CD4-positive, CD25-positive, alpha-beta regulatory T cell (primary cell): ENCODE measurements at places on chromosomes 7 and 10. TPM values are rescaled to one million over a fixed set of nuclear protein-coding genes. Genes with fewer than 3 reads are reported as not detected.

Gene ECHS1
- 87.8 TPM for polyA plus RNA-seq

Gene HOXA11
- polyA plus RNA-seq, result not detected

Gene OGDHL
- polyA plus RNA-seq, result not detected

Gene STK31
- not detected for polyA plus RNA-seq

Gene CLDN3
- polyA plus RNA-seq, result not detected

DNA sequence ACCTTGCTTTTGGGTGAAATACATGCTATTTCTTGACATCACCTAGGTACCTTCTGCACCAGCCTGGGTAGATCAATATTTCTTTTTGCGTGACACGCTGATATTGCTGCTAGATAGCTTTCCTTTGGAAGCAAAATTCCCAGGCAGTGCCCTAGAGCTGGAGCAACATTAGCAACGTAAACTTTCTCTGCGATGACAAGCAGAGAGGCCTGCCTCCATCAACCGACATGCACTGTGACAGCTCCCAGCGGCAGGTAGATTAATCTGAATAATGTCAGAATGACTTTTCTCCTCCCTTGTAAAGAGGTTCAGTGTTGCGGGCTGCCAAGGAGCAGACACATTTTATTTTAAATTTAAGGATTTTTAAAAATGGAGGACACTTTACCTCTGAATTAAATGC, 307.4 kb downstream of the GALNT17 start:
- no peak for DNase-seq

DNA sequence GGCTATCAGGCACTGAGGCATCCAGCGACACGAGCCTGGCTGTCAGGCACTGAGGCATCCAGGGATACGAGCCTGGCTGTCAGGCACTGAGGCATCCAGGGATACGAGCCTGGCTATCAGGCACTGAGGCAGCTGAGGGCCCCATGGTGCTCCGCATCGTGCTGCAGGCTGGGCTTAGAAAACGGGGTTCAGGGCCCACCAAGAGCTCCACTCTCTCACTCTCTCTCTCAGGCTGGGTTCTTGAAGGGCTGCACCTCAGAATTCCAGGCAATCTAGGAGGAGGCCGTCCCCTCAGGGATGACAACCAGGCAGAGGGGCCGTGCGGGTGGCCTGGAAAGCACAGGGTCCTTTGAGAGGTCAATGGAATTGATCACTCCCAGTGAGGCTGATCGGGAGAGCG, 69.0 kb downstream of the CFAP46 start:
- no peak for DNase-seq

- DNase-seq, result peak; percentile 53
These were observed 4.9 kb upstream of the DNTT start for GRCh38 chr10:96299383-96299782.

DNA sequence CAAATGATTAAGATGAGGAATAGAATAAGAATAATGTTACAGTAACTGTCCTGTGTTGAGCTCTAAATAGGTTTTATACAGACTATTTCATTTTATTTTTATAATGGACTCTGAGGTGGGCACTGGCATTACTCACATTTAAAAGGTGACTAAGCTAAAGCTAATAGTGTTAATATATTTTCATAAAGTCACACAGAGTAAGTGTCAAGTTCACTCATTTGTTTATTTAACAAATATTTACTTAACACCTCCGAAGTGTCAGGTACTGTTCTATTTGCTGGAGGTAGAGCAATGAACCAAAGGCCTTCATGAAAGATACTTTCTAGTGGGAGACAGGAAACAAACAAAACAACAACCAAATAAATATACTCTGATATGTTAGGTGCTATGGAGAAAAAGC, 44.0 kb downstream of the ASB4 start:
- no peak for DNase-seq

DNA sequence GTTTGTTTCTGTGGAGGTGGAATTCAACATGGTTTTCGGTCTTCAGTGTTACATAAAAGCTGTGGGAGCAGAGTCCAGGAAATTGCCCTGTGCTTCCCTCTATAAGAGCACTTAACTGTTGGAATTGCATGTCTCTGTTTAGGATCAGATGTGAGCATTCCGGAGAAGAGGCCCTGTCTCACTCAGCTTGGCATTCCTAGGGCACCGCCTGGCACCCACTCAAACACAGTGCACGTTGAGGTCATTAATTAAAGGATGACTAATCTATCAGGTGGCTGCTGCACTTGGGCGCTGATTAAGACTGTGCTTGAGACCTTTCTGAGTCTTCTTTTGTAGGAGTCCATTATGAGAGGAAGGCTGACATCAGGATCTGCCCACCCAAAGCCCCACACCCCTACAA, 82.8 kb upstream of the VIPR2 start:
- no peak for DNase-seq

DNA sequence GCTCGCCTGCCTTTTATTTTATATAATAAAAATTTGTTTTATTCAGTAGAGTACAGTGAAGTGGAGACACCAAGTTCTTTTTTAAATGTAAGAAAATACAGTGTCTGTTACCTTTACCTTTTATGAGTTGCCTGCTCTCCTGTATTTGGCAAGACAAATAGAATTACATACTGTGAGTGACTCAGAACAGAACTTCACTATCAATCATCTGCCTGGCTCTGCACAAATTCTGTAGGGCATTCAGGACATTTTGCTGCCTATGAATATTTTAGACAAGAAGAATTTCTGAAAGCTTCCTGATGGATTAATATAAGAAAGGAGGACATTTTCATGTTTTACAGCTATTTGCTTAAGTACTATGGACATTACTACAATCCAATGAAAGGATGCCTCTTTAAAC, 135.4 kb upstream of the PHF14 start:
- DNase-seq, result no peak

GRCh38 chr10:4279655-4280054, 494.6 kb upstream of the KLF6 start:
- DNase-seq, result no peak

- DNase-seq, result no peak
These were observed 18.5 kb upstream of the DLX6 start for GRCh38 chr7:96986901-96987300.

DNA sequence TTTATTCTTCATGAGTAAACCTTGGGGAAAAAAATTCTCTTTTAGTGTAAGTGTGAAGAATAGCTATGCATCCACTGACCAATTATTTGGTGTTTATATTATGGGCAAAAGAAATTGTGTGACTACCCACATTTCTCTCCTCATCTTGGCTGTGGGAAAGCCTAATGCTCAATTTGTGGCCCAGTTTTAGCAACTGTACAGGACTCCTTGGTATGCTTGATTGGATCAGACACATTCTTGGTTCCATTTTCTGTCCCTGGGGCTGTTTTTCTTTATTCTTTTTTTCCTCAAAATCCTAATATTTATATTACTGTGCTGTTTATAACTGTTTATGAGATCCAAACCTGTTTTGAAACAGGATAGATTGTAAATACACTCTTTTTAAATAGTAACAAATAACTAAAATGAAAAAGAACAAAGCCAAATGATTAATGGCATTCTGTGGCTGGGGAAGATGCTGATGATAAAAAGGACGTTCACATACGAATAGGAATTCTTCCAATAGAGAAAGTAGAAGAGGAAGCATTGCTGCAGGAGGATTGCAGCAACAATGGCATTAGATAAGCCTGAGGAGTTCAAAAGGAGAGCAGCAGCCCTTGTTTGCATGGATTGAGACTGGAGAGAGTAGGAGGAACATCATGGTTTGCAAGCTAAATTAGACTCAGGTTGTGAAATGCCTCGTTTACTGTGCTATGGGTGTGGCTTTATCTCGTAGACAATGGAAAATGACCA, 580.5 kb downstream of the INHBA start:
- no peak for DNase-seq
